ENCODE measurements at places on chromosomes 2 and 18.

DNA sequence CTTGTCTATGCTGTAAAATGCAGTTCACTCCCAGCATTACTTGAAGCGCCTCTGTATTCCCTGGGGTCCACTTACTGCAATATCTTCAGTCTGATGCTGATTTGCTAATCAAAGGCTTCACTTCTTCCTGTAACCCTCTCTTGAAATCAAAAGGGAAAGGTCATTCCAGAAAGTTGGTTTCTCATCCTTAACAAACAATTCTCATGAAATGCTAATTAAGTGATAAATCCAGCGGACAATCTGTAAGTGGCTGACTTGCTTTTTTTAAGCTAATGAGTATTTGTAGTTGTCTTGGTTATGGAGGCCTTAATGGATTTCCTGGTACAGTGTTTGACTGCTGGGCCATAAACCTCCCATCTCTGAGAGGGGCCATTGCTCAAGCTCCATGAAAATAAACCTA, 499.6 kb upstream of the HS6ST1 start:
- no peak for DNase-seq

DNA sequence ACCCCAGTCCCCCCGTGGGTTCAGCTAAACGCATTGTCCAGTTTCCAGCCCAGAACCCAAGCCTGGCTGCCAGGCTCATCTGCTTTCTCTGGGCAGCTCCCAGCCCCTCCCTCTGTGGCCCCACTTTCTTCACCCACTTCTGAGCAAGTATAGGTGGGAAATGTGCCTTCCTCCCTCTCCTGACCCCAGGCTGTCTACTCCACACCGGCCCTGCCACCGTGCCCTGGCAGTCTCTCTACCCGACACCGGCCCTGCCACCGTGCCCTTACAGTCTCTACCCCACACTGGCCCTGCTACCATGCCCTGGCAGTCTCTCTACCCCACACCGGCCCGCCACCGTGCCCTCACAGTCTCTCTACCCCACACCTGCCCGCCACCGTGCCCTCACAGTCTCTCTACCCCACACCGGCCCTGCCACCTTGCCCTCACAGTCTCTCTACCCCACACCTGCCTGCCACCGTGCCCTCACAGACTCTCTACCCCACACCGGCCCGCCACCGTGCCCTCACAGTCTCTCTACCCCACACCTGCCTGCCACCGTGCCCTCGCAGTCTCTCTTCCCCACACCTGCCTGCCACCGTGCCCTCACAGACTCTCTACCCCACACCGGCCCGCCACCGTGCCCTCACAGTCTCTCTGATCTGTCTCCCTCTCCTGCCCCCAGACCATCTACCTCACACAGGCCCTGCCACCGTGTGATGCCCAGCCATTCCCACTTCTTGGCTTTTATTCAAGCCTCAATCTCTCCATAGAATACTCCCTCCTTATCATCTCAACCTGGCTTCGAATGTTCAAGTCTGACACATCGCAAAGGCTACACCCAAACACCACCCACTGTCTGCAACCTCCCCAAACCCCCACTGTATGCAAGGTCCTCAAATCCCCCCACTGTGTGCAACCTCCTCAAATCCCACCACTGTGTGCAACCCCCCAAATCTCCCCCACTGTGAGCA, 108.9 kb downstream of the TPO start:
- no peak for DNase-seq

DNA sequence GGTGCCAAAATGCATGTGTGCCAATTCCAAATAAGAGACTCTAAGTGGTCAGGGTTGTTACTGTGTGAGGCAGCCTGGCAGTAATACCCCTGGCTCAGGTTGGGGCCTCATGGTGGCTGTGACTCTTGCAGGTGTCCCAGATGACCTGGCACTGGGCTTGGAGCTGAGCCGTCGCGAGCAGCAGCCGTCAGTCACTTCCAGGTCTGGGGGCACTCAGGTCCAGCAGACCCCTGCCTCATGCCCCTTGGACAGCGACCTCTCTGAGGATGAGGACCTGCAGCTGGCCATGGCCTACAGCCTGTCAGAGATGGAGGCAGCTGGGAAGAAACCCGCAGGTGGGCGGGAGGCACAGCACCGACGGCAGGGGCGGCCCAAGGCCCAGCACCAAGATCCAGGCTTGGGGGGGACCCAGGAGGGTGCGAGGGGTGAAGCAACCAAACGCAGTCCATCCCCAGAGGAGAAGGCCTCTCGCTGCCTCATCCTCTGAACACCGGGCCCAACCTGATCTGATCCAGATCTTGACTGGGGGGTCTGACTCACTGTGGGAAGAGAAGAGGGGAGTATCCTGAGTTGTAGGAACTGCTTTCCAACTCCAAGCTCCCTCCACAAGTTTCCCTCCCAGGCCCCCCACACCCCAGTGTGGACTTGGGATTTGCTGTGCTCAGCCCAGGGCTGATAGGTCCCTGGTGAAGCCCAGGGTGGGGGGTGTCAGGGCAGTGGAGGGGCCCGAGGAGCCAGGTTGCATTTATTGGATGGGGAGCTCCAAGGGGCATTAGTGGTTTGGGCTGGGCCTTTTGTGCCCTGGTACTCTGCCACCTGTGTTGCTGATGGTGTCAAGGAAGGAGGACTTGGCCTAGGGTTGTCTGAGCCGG, 5.6 kb downstream of the DNAJB2 start:
- no peak for DNase-seq

GRCh38 chr2:109268916-109269315, 139.9 kb downstream of the SH3RF3 start:
- DNase-seq, result no peak

- DNase-seq, result no peak
Measured at GRCh38 chr2:70580352-70580751, 26.7 kb upstream of the TGFA start.

- no peak for DNase-seq
Measured at GRCh38 chr2:240109386-240109785, 26.7 kb downstream of the COPS9 start.

DNA sequence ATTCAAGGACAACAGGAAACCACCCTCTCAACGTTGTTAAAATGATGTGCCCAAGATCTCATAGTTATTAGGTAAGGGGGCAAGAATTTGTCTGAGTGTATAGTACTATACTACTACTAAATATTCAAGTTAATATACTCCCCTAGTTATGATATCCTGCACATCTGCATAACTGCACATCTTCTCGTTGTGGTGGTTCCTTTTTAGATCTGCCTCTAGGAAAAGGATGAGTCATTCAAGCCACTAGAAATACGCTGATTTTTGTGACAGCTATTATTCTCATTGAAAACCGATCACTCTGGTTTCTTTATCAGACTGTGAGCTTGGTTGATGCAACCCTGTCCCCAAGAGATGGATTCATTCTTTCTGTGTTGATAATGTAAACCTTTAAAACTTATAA, 1067.0 kb upstream of the FANCL start:
- DNase-seq, result no peak

Measured in cortex of kidney (tissue), 1 donor.